ENCODE measurements at places on chromosomes 5 and 9.

- DNase-seq = no peak
- no peaks in the 10 kb centered on the region for H3K27me3 ChIP-seq
- no peaks in the 10 kb centered on the region for H3K36me3 ChIP-seq
- no peak overlapping the region for H3K27ac ChIP-seq
Measured at GRCh38 chr9:71270554-71270953, 149.1 kb upstream of the TRPM3 start.

- DNase-seq = no peak
- no peaks in the 10 kb centered on the region for H3K27me3 ChIP-seq
- H3K36me3 ChIP-seq = no peaks in the 10 kb centered on the region
- no peak overlapping the region for H3K4me3 ChIP-seq
Measured at GRCh38 chr5:63070001-63070400, 491.4 kb downstream of the LRRC70 start.

DNA sequence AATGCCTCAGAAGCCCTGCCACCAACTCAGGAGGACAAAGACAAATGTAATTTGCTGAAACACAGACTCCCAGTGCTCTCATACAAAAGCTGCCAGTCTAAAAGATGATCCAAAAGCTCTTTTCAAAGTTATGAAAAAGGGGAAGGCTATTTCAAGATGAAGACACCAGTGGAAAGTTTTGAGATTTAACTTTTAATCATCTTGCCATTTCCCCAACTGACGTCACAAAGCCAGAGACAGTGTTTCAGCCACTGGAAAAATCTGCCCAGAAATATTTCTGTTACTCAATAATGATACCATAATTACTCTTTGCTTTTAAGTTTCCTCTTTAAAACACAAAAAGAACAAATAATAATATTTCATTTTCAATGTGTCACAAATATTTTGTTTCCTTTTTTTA is 20.9 kb downstream of the ENG start:
- DNase-seq = no peak
- no peaks in the 10 kb centered on the region for H3K27me3 ChIP-seq
- no peaks in the 10 kb centered on the region for H3K36me3 ChIP-seq
- no peak overlapping the region for H3K4me3 ChIP-seq
- peaks cover 3% of the 10 kb centered on the region for H3K4me1 ChIP-seq

- H3K27me3 ChIP-seq = no peaks in the 10 kb centered on the region
- no peaks in the 10 kb centered on the region for H3K36me3 ChIP-seq
- no peak overlapping the region for H3K27ac ChIP-seq
- DNase-seq = no peak
- H3K4me1 ChIP-seq = no peaks in the 10 kb centered on the region
Measured at GRCh38 chr5:78972654-78973428, 12.3 kb downstream of the ARSB start.

DNA sequence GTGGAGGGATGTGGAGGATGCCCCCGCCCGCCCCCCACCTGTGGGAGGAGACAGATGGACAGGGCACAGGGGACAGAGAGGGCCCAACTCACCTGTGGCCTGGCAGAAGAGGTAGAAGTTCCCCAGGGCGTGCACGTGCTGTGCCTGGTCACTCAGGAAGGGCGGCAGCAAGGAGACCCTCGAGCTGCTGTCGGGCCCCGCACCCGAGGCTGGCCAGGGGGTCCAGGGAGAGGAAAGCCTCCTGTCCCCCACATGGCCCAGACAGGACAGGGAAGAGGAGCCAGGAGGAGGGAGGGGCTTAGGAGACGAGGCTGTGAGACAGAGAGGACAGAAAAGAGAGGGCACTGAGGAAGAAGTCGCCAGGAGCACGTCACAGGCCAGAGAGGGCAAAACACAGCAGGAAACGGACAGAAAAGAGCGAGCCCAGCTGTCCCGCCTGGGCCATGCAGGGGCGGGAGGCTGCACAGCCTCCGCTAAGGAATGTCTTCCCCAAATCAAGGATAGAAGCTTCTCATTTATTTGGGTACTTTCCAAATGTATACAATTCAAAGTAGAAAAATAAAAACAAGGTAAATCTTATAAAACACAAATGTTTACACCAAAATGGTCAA is 58.5 kb downstream of the SECISBP2 start:
- peaks cover 27% of the 10 kb centered on the region for H3K4me1 ChIP-seq
- no peak for DNase-seq
- H3K4me3 ChIP-seq = no peak overlapping the region
- no peak overlapping the region for H3K27ac ChIP-seq

- DNase-seq = no peak
- no peaks in the 10 kb centered on the region for H3K27me3 ChIP-seq
- no peaks in the 10 kb centered on the region for H3K4me1 ChIP-seq
- no peaks in the 10 kb centered on the region for H3K36me3 ChIP-seq
Measured at GRCh38 chr9:78668148-78668832, 371.4 kb downstream of the PSAT1 start.

DNA sequence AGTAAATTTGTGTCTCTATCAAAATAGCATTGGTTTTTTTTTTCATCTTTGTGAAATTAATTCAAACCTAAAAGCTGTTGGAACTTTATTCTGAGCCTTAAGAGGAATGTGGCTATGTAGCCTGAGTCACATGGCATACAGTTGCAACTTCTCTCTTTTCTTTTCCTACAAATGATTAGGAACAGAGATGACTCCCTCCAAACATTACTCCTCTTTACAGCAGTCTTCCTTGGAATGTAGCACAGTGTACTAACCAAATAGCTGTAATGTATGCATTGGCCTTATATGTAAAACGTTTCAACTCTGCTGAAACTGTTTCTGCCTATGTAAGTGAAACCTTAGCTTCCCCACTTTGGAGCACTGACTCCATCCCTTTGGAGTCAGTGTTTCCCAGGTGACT is 100.9 kb upstream of the MAP1B start:
- H3K27ac ChIP-seq = no peak overlapping the region
- no peaks in the 10 kb centered on the region for H3K36me3 ChIP-seq
- H3K27me3 ChIP-seq = no peaks in the 10 kb centered on the region
- DNase-seq = no peak
- H3K4me3 ChIP-seq = no peak overlapping the region

- no peak for DNase-seq
- no peaks in the 10 kb centered on the region for H3K27me3 ChIP-seq
- H3K4me1 ChIP-seq = no peaks in the 10 kb centered on the region
- H3K4me3 ChIP-seq = no peak overlapping the region
- no peak overlapping the region for H3K27ac ChIP-seq
Measured at GRCh38 chr9:131823701-131824146, 83.8 kb upstream of the RAPGEF1 start.

DNA sequence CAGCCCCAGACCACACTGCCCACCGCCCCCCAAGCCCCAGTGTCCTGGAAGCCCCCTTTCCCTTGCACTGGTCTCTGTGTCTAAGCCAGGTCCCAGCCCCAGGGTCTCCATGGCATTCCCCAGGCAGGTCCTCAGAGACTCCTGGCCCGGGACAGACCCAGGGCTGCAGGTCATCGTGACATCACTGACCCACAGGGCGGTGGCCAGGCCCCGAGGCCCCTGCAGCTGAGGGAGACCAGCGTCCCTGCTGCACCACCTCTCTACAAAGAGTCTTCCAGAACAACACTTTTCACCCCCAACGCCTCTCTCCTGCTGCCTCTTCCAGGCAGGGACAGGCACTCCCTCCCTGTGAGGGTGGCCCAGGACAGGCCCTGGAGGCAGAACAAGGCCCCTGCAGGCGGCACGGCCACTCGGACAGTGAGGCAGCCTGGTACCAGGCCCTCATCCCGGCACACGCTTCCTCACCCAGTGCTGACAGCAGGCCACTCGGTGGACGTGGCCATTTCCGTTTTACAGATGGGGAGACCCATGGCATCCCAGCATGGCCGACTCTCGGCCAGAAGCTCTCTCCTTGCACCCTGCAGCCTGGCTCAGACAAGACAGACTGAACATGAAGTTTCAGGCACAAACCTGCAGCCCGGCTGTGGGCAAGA is 136.4 kb downstream of the ADAMTS2 start:
- no peak for DNase-seq
- H3K27me3 ChIP-seq = no peaks in the 10 kb centered on the region
- no peaks in the 10 kb centered on the region for H3K4me1 ChIP-seq
- H3K36me3 ChIP-seq = no peaks in the 10 kb centered on the region

DNA sequence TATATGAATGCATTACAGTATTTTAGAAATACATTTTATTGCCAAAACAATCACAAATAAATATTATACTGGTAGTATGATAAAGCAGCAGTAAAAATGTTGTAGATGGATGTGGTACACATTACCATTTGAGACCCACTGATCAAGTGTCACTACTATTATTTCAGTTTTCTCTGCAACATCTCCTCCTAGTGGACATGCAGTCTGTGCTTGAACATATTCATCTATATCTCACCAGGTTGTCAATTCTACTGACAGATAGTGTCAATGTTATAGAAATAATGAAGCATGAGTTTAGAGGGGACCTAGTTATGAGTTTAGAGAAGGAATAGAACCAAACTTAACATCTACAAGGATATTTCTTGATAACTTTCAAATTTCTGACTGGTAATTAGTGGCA is 39.2 kb upstream of the ELOVL7 start:
- no peak overlapping the region for H3K27ac ChIP-seq
- no peak for DNase-seq
- no peaks in the 10 kb centered on the region for H3K4me1 ChIP-seq

DNA sequence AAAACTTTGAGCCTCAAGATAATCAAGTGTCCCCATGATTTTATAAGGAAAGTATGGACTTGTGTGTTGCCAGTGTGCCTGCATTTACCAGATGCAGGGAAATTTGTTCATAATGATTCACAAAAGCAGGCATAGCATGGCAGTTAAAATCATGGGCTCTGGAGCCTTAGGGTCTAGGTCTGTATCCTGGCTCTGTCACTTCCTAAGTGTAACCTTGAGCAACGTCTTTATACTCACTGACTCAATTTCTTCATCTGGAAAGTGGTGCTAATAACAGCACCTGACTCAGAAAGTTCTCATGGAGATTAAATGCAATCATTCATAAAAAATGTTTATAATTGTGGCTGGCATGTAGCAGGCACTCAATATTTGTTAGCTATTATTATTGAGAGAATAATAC is 234.9 kb downstream of the SAXO1 start:
- no peak overlapping the region for H3K4me3 ChIP-seq
- H3K27ac ChIP-seq = no peak overlapping the region
- no peaks in the 10 kb centered on the region for H3K27me3 ChIP-seq
- H3K4me1 ChIP-seq = no peaks in the 10 kb centered on the region

DNA sequence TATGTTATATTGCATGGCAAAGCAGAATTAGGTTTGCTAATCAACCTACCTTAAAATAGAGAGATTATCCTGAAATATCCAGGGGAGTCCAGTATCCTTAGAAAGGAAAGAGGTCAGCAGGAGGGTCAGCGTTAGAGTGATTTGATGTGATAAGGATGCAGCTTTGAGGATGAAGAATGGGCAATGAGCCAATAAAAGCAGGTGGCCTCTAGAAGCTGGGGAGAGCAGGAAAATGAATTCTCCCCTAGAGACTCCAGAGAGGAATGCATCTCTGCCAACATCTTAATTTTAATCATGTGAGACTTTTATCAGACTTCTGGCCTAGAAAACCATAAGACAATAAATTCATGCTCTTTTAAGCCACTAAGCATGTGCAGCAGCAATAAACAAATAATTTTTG is 65.7 kb upstream of the SYK start:
- no peaks in the 10 kb centered on the region for H3K27me3 ChIP-seq
- H3K4me1 ChIP-seq = no peaks in the 10 kb centered on the region
- no peak overlapping the region for H3K27ac ChIP-seq
- H3K4me3 ChIP-seq = no peak overlapping the region
- no peaks in the 10 kb centered on the region for H3K36me3 ChIP-seq

DNA sequence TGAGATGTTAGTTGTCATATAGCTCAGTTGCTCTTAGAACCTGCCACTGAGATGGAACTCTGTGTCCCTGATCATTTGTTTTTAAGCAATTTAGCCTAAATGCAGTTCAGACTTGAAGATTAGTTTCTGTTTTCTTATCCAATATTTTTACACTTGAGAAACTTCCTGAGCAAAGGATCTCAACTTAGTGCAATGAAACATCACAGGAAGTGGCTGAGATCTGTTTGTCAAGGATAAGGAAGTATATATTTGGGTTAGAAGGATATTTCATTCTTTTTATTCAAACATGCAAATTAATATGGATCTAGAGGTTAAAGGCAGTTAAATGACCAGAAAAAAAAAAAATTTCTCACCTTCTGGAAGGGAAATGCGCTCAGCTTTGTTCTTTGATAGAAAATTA is 19.7 kb upstream of the F2R start:
- peaks cover 64% of the 10 kb centered on the region for H3K36me3 ChIP-seq
- H3K4me3 ChIP-seq = no peak overlapping the region
- DNase-seq = no peak
- H3K27me3 ChIP-seq = no peaks in the 10 kb centered on the region

GRCh38 chr5:68962757-68963484 is 130.9 kb upstream of the SLC30A5 start:
- no peak overlapping the region for H3K4me3 ChIP-seq
- no peaks in the 10 kb centered on the region for H3K36me3 ChIP-seq
- no peak for DNase-seq
- H3K27ac ChIP-seq = no peak overlapping the region
- H3K4me1 ChIP-seq = no peaks in the 10 kb centered on the region
- no peaks in the 10 kb centered on the region for H3K27me3 ChIP-seq

GRCh38 chr5:166909040-166909439 is 1382.4 kb upstream of the WWC1 start:
- no peaks in the 10 kb centered on the region for H3K27me3 ChIP-seq
- no peak overlapping the region for H3K4me3 ChIP-seq
- H3K4me1 ChIP-seq = no peaks in the 10 kb centered on the region
- DNase-seq = no peak
- no peak overlapping the region for H3K27ac ChIP-seq
- H3K36me3 ChIP-seq = no peaks in the 10 kb centered on the region

GRCh38 chr9:91285729-91286353 is 75.9 kb downstream of the AUH start:
- no peaks in the 10 kb centered on the region for H3K27me3 ChIP-seq
- H3K4me1 ChIP-seq = no peaks in the 10 kb centered on the region
- H3K27ac ChIP-seq = no peak overlapping the region

GRCh38 chr5:96280946-96281393 is 152.1 kb downstream of the PCSK1 start:
- H3K4me1 ChIP-seq = peaks cover 12% of the 10 kb centered on the region
- no peak for DNase-seq
- no peaks in the 10 kb centered on the region for H3K36me3 ChIP-seq
- no peak overlapping the region for H3K27ac ChIP-seq

GRCh38 chr5:138664276-138664943 is 88.8 kb upstream of the CTNNA1 start:
- H3K4me3 ChIP-seq = no peak overlapping the region
- no peak overlapping the region for H3K27ac ChIP-seq
- no peaks in the 10 kb centered on the region for H3K36me3 ChIP-seq
- H3K27me3 ChIP-seq = peaks cover 53% of the 10 kb centered on the region
- DNase-seq = no peak

DNA sequence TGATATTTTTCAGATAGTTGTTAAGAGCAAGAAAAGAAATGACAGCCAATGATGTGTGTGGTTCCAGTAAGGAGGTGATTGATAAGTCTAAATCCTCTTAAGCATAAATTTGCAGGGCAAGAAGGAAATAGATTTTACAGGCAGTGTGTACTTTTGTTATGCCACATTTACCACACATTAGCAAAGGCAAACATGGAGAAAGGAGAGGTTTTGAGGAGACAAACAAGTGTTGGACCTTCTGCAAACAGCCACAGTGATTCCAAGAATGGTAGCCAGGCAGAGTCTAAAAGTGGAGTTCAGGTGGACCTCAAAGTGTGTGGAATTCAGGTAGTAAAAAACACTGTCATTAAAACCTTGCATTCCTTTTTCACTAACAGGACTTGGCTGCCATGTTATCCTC is 295.9 kb upstream of the ITGA1 start:
- no peak overlapping the region for H3K4me3 ChIP-seq
- no peaks in the 10 kb centered on the region for H3K27me3 ChIP-seq
- no peak overlapping the region for H3K27ac ChIP-seq
- no peaks in the 10 kb centered on the region for H3K4me1 ChIP-seq

- H3K27me3 ChIP-seq = no peaks in the 10 kb centered on the region
- H3K27ac ChIP-seq = no peak overlapping the region
- no peaks in the 10 kb centered on the region for H3K4me1 ChIP-seq
- H3K4me3 ChIP-seq = no peak overlapping the region
- DNase-seq = no peak
Measured at GRCh38 chr9:101727612-101728524, 10.6 kb downstream of the GRIN3A start.

Data from CD4-positive, alpha-beta memory T cell (primary cell).